Endothelial cell (in vitro differentiated cells): ENCODE measurements at places on chromosomes 1 and 21.

GRCh38 chr1:108043707-108044106 lies 78.7 kb upstream of the VAV3 start:
- H3K36me3 ChIP-seq = peaks cover 5% of the 10 kb centered on the region
- H3K27me3 ChIP-seq = peaks cover 2% of the 10 kb centered on the region
- no peak overlapping the region for H3K4me3 ChIP-seq
- peaks cover 52% of the 10 kb centered on the region for H3K4me1 ChIP-seq

- H3K4me3 ChIP-seq = no peak overlapping the region
- H3K27ac ChIP-seq = no peak overlapping the region
- H3K27me3 ChIP-seq = no peaks in the 10 kb centered on the region
- no peak for DNase-seq
These were observed 497.1 kb downstream of the PTPRC start for GRCh38 chr1:199135901-199136300.

DNA sequence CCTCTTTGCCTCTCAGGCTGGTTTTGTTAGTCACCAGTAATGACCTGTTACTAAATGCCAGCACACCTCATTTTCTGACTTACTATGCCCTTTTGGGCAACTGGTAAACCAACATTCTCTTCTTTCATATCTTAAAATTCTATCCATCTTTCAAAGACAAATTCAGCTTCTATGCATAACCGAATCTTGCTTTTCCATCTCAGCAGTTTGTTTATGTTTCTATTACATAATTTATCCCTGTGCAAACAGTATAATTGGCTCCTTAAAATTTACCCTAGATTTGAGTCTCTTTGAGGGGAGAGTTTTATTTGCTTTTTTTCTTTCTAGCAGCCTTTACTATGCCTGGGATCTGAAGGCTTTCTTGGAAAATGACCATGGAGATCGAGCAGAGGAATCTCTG lies 58.5 kb upstream of the SIPA1L2 start:
- no peaks in the 10 kb centered on the region for H3K36me3 ChIP-seq
- no peak overlapping the region for H3K27ac ChIP-seq
- peaks cover 1% of the 10 kb centered on the region for H3K27me3 ChIP-seq

GRCh38 chr1:110696818-110697217 lies 22.1 kb upstream of the KCNA3 start:
- peaks cover 2% of the 10 kb centered on the region for H3K27me3 ChIP-seq
- no peaks in the 10 kb centered on the region for H3K4me1 ChIP-seq
- DNase-seq = no peak
- no peak overlapping the region for H3K4me3 ChIP-seq

DNA sequence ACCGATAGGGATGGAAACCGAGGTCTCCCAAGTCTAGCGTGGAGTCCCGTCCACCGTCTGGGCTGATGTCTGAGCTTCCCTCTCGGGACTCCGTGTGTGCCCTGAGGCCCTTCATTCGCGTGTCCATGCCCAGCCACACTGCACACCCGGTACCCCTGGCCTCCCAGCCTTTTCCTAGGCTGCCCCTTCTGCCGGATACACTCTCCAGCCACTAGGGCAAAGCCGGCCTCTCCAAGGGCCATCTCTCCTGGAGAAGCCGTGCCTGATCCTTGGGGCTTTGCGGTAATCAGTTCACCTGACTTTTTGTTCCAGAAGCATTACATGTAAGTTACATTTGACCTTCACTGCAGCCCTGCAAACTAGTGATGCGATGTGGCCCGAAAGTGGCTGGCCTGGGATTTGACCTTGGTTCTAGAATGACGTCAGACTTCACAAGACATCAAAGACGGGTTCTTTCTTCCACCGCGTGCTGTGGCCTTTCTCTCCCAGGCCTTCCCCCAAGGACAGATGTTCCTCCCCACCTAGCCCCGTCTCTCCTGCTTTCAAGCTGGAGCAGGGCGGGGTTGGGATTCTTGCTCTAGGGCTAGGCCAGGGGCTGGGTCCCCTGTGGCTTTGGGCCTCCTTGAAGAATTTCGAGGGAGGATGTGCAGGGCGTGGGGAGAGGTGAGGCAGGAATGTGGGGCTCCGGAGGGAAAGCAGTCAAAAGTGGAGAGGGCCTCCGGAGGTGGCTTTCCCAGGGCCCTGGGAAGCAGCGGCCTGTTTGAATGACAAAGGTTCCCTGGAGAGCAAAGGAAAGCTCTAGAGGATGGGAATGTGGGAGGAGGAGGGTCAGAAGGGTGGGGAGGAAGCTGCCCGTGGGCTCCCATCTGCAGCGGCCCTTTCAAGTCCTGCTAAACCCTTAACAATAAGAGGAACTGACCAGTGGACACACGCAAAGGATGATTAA lies 49.7 kb upstream of the SLC2A1 start:
- H3K4me3 ChIP-seq = peak overlapping the region; percentile 39
- H3K4me1 ChIP-seq = peaks cover 54% of the 10 kb centered on the region
- peak overlapping the region; percentile 97 for H3K27ac ChIP-seq
- DNase-seq = peak; percentile 52
- peaks cover 4% of the 10 kb centered on the region for H3K27me3 ChIP-seq

DNA sequence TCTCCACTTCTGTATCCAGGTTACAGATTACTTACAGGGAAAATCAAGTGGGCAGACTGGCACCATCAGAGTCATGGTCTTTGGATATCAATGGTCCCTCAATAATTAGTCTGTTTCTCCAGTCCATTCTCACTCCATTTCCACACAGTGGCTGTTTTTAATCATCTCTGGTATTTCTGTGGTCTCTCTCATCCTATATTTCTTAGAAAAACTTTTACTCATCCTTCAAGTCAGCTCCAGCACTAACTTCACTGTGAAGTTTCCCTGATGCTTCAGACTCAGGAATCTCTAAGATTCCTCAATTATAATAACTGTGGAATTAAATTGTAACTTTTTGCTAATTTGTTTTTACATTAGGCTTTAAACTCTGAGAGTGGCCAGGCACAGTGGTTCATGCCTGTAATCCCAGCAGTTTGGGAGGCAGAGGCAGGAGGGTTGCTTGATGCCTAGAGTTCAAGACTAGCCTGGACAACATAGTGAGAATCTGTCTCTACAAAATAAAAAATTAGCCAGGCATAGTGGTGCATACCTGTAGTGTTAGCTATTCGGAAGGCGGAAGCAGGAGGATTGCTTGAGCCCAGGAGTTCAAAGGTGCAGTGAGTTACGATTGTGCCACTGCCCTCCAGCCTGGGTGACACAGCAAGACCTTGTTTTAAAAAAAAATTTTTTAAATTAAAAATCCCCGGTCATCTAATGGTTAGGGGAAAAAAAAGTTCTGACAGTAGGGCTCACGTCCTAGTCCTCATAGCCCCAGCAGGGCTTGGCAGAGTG lies 10.6 kb downstream of the CD160 start:
- no peak overlapping the region for H3K27ac ChIP-seq
- DNase-seq = no peak
- no peak overlapping the region for H3K4me3 ChIP-seq
- H3K27me3 ChIP-seq = peaks cover 4% of the 10 kb centered on the region
- peaks cover 15% of the 10 kb centered on the region for H3K4me1 ChIP-seq

GRCh38 chr1:201912832-201913231 lies 24.1 kb downstream of the SHISA4 start:
- no peak overlapping the region for H3K4me3 ChIP-seq
- peaks cover 5% of the 10 kb centered on the region for H3K36me3 ChIP-seq
- peaks cover 3% of the 10 kb centered on the region for H3K27me3 ChIP-seq
- peaks cover 9% of the 10 kb centered on the region for H3K4me1 ChIP-seq

DNA sequence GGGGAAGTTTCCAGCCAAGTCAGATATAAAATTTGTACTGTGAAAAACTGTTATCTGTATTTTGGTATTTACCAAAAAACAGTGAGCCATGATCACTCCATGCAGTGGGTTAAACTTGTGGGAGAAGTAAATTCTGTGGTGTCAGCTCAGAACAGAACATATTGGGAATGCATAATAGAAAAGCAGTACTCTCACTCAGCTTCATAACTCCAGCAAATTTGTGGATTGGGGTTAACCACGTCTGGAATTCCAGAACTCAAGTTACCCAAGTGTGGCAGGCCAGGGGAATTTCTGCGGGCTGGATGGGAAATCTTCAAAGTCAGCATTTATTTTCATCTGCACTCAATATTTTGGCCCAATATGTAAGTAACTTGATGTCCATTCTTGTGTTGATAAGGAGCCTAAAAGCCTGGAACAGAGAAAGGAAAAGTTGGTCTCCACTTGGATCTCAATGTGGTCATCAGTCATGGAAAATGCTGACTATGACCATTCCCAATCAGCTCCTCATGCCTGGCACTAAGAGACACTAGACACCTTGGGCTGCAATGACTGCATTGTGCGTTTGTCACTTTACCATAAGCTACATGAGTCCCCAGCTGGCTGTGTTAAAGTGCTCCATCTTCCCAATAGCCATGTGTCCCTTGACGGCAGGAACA lies 39.1 kb upstream of the ENAH start:
- DNase-seq = no peak
- peaks cover 5% of the 10 kb centered on the region for H3K4me1 ChIP-seq
- H3K36me3 ChIP-seq = peaks cover 5% of the 10 kb centered on the region
- no peak overlapping the region for H3K27ac ChIP-seq
- H3K27me3 ChIP-seq = peaks cover 4% of the 10 kb centered on the region

DNA sequence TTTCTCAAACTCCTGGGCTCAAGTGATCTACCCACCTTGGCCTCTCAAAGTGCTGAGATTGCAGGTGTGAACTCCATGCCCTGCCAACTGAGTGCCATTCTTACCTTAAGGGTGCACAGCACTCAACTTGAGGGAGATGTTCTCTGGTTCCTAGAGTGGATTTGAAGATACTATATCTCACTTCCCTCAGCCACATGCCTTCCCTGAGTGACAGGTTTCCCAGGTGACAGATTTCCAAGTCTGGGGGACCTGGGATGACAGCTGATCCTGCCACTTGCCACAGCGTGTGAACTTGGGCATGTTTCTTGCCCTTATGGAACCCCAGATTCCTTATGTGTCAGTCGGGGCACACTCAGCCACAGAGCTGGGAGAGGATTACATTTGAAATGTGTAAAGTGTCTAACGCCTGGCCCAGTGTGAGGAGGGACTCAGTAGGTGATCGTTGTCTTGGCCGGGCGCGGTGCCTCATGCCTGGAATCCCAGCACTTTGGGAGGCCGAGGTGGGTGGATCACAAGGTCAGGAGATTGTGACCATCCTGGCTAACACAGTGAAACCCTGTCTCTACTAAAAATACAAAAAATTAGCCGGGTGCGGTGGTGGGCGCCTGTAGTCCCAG lies 29.6 kb upstream of the BTG2 start:
- peaks cover 17% of the 10 kb centered on the region for H3K4me1 ChIP-seq
- DNase-seq = no peak
- peaks cover 3% of the 10 kb centered on the region for H3K36me3 ChIP-seq
- H3K27ac ChIP-seq = no peak overlapping the region
- peaks cover 8% of the 10 kb centered on the region for H3K27me3 ChIP-seq
